Frontal cortex (tissue), 4 donors: ENCODE measurements at places on chromosomes 1 and 21.

- DNase-seq = no peak
These were observed 46.8 kb upstream of the SLC44A3 start for GRCh38 chr1:94773296-94773809.

DNA sequence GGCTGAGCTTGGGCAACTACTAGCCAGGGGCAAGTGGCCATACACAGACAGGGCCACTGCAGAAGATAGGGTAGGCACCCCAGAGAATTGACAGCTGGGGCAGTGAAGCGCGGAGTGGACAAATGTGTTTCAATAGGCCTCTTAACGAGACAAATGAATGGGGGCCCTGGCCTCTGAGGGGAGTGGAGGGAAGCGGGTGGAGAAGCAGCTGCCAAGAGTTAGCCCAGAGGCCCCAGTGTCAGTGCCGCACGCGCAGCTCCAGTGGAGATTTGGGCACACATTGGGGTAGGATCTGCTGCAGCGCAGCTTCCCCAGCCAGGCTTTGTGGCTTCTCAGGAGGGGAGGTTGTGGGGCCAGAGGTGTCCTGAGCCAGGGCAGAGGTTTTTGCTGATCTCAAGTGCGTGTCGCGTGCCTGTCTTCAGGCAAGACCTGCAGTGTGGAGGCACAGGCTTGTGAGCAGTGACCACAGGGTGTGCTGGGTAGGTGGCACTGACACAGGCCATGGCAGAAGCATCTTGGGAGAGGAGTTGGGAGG, 16.9 kb downstream of the PTPRF start:
- no peak for DNase-seq

GRCh38 chr1:246159279-246160227, 347.5 kb downstream of the SMYD3 start:
- no peak for DNase-seq

DNA sequence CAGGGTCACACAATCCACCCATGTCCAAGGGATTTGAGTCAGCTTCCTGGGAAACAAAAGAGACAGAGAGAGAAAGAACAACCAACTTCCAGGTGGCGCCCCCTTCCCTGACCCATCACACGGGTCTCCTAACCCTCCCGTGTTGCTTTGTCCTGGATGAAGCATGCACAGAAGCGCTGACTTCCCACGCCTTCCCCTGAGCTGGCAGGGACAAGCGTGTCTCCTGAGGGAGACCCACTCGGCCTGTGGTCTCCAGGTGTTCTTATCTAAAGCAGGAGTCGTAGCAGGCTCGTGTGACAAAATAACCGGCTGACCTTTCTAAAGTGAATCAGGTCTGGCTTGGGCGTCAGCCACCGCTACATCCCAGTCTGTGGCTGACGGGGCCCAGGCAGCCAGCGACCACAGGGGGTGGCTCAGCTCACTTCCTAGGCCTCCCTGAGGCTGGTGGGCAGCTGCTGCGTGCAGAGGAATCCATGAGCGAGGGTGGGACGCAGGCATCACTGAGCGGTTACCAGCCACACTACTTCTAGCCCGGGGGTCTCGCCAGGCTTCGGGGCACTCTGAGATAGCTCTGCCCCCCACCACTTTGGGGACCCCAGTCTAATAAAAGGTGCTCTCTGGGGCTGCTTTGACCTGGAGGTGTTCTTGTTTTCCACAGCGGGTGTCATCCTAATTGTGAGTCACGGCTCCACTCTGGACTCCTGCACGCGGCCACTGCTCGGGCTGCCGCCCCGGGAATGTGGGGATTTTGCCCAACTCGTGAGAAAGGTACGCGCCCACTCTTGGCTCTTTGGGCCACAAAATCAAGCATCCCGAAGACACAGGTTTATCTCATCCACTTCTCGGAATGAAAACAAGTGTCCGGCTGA, 40.4 kb downstream of the UBASH3A start:
- DNase-seq = no peak

DNA sequence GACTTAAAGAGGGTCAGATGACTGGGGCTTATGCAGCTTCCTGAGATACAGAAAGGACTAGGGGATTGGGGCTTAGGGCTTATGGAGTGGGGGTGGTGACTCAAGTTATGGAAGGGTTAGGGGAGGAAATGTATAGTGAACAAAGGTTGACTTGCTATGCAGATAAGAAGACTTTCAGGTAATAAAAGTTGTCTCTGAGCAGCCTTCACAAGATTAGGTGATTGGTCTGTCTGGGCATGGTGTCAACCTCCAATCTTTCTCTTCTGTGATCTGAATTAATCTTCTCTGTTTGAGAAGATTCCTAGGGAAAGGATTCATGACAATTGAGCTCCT, 436.5 kb downstream of the SIPA1L2 start:
- DNase-seq = no peak

GRCh38 chr1:32240140-32240951, 6.7 kb upstream of the FAM167B start:
- peak; percentile 61 for DNase-seq

- no peak for DNase-seq
These were observed 1.6 kb downstream of the DMRTB1 start for GRCh38 chr1:53460666-53461322.

DNA sequence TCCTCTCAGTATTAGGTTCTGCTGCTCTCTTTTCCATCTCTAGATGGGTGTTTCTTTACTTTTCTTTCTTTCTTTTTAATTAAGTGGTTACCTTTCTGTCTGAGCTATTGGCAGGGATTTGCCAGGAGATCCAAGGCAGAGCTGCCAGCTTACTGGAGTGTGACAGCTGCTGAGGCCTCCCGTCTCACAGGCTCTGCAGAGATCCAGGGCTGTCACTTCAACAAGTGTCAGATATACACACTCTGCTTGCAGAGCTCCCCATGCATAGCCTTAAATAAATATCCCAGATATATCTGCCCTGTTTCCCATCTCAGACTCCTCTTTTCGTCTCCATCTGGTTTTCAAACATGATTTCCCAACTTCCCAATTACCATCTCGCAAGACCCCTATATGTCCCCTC, 124.3 kb downstream of the NOS1AP start:
- DNase-seq = no peak

GRCh38 chr21:33373451-33373850, 29.8 kb upstream of the IFNGR2 start:
- DNase-seq = no peak

DNA sequence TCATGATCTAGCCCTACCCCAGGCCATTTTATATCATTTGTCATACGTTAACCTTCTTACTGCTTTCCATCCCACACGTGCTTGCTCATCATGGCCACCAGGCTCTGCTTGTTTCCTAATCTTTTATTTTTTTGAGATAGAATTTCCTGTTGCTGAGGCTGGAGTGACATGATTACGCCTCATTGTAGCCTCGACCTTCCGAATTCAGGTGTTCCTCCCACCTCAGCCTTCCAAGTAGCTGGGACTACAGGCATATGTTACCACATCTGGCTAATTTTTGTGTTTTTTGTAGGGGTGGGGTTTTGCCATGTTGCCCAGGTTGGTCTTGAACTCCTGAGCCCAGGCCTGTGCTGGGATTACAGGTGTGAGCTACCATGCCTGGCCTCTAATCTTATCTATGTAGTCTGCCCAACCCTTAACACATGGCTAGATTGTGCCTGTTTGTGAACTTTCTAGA, 3.3 kb downstream of the UAP1 start:
- DNase-seq = no peak

- no peak for DNase-seq
These were observed 137.4 kb upstream of the GRIK3 start for GRCh38 chr1:37171691-37172090.

- peak; percentile 81 for DNase-seq
These were observed 1.3 kb downstream of the ABCG1 start for GRCh38 chr21:42220138-42220701.

DNA sequence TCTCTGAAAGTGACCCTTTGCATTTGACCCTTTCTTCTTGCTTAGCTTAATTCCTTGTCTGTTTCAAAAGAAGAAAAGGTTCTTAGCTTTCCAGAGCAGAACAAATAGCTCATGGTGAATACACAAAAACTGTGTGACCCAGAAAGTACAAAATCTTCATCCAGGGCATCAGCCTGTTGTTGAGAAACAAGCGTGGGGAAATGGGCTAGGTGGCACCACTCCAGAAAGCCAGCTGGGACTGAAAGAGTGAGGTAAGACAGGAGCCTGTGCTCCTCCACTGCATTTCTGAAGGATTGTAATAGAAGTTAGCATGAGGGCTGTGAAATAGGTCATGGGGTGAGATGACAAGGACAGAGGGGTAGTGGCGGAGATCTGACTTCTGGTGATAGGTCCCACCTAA, 45.8 kb downstream of the CYP2J2 start:
- no peak for DNase-seq

GRCh38 chr1:48678710-48679505, 97.8 kb downstream of the BEND5 start:
- DNase-seq = no peak

- no peak for DNase-seq
These were observed 9.5 kb upstream of the TMEM61 start for GRCh38 chr1:54970901-54971300.

DNA sequence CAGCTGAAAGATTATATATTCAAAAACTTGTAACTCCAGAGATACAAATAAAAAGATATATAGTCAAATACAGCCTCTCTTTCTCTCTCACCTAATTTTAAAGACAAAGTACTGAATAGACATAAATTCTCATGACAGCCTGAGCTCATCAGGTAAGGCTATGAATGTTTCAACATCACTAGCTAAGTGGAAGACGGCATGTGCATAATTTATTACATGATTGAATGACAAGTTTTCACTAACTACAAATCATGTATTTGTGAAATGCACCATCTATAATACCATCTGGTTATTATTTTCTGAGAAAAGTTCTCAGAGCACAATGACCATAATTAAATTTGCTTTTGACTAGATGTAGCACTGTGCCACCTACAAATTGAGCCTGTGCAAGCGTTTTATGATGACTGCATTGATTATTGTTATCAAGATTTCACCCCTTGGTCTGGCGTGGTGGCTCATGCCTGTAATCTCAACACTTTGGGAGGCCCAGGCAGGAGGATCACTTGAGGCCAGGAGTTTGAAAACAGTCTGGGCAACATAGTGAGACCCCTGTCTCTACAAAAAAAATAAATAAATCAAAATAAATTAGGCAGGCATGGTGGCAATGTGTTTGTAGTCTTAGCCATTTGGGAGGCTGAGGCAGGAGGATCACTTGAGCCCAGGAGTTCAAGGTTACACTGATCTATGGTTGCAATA, 128.2 kb downstream of the APP start:
- no peak for DNase-seq
